ENCODE measurements at places on chromosomes 4 and X.

DNA sequence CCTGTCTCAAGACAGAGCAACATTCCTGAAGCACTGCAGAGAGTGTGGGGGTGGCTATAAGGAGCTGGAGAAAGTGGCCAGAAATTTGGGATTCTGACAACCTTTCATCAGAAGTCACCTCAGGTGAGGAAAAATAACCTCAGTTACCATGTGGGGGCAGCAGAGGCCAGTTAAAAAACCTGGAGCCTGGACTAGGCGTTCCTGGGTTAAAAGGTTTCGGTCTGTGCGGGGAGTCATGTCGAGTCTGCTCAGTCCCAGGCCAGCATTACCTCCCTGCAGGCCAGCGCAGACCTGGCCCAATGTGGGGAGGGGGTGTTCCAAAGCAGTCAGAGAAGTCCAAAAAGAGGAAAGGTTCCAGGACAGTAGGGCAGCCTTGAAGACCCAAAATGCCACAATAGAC, 10.9 kb upstream of the NALF2 start:
- no peak for DNase-seq

DNA sequence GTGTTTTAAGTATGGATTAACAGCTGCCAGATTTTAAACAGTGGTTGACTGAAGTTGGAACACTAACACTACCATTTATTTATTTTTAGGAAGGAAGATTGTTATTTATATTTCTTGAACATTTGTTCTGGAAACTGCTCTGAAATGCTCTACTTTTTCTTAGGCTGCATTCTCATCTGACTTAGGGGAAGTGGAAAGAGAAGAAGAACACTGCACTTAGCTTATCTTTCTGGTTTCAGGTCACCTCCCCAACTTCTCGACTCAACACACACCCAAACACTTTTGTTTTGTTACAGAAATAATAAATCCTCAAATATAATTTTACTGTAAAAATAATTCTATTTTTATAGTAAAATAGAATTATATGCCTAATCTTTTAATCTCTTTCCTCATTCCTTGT, 18.6 kb downstream of the BLTP1 start:
- DNase-seq, result no peak

DNA sequence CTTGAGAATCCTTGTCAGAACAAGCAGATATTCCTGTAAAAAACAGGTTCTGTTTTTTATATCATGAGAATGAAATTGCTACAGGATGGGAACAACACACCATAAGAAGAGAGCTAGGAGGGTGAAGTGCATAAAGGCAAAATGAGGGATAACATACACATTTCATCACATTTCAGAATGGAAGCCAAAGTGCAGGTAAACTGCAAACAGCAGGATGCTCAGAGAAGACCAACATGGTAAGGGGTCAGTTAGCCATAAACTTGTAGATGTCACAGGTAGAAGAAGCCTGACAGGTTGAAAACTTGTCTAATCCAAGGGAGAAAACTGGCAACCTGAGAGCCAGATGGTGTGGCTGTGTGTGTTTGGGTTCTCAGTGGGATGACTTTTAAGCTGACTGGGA, 88.9 kb upstream of the FAT1 start:
- no peak for DNase-seq

- DNase-seq, result no peak
These were observed 55.7 kb upstream of the CLDN34 start for GRCh38 chrX:9911487-9911886.

DNA sequence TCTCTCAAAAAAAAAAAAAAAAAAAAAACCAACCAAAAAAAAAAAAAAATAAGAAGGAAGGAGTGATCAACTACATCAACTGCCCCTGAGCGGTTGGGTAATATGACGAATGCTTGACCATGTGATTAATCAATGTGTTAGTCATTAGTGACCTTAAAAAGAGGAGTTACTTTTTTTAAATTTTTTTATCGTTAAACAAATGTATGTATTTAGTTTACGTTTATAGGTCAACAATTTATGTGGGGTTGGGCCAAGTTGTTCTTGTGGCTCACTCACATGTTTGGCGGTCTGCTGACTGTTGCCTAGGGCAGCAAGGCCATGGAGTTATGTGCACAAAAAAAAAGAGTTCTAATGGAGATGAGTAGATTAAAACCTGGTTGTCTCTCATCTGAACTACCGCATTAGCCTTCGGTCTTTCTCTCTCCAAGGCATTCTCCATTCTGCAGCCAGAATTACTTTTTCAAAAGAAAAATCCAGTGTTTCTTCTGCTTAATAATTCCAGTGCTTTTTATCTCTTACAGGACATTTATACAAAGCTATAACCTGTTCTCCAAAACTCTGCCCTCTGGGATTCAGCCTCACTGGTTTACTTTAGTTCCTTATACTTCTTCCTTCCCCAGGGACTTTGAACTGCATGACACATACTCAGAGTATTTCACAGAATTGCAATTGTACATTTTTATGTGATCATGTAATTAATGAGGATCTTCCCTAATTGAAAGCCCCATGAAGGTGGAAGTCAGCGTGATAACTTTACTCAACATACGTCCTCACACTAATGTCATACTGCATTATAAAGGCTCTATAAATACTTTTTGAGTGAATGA, 505.5 kb downstream of the ANKRD50 start:
- no peak for DNase-seq

DNA sequence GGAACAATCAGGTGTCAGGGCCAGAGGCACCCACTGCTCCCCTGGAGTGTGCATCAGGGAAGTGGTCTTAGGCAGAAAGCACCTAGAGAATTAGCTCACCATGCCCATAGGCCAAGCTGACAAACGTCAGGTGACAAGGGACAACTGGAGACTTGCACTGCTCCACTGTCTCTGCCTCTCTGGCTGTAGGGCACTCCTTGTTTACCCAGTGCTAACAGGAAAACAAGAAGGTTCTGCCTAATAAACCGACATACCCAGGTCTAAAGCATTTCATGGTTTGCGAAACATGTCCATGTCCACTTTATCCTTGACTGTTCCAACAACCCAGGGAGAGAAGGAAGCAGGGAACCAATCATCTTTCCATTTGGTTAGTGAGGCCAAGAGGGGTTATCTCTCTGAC, 92.5 kb upstream of the MAMLD1 start:
- no peak for DNase-seq
